ENCODE measurements at places on chromosomes 2 and 18.

- DNase-seq: no peak
Observed at GRCh38 chr2:40458271-40458794, 6.4 kb upstream of the SLC8A1 start.

DNA sequence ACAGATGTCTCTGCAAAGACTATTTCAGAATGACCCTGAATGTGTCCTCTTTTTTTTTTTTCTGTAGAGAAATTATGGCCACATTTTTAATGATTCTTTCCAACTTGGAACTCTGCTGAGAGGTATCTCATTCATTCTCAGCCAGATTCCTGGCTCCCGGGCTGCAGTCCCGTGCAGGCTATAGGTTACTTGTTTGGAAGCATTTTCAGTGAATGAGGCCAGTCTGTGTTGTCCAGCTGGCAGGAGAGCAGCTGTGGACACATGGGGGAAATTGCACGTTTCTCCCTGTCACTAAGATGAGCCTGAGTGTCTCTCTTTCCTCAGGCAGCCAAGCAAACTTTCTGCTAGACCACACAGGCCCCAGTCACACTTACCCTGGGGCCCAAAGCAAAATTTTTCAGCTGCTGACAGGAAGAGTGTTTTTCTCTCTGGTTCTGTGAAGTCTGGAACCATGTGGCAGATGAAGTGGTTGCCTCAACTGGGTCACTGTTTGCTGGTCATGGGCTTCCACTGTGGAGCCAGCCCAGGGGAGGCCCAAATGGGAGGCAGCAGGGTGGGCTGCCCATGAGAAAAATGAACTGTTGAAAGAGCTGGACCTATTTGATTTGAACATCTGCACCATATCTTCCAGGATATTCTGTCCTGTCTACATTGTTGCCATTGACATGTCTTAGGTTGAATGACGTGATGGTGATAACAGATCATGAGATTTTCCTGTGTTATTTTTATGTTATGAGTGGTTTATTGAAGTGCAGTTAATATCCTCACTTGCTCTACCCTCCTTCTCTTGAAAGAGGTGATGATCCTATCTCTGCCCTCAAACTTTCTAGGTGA is 431.2 kb downstream of the LPIN1 start:
- no peak for DNase-seq

DNA sequence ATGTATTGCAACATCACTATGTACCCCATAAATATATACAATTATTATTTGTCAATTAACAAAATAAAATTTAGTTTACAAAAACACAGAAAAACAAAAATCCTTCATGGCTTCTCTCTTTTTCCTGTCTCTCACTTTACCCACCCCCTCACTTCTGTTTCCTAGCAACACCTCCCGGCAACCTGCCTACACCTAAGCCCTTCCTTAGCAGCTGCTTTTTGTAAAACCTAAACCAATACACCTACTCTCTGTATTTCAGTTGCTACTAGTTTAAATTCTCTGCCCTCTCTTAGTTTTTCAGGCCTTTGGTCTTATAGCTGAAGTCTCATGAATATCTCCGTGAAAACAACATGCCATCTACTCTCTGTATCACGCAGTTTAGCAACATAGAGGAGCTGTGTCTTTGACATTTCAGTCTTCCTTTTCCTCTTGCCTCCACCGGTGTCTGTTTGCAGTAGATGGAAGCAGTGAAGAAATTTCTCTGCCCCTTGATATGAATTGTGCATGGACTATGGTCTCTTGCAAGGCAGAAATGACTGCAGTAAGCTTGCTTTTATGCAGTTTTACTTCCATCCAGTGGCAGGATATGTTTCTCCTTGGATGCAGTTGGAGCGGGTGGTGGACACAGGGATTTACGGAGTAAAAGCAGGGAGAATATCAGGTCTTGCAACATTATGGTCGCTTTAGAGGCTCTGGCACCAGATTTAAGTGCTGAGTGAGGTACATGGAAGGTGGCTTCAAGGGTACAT is 42.0 kb upstream of the ZDBF2 start:
- DNase-seq: no peak

DNA sequence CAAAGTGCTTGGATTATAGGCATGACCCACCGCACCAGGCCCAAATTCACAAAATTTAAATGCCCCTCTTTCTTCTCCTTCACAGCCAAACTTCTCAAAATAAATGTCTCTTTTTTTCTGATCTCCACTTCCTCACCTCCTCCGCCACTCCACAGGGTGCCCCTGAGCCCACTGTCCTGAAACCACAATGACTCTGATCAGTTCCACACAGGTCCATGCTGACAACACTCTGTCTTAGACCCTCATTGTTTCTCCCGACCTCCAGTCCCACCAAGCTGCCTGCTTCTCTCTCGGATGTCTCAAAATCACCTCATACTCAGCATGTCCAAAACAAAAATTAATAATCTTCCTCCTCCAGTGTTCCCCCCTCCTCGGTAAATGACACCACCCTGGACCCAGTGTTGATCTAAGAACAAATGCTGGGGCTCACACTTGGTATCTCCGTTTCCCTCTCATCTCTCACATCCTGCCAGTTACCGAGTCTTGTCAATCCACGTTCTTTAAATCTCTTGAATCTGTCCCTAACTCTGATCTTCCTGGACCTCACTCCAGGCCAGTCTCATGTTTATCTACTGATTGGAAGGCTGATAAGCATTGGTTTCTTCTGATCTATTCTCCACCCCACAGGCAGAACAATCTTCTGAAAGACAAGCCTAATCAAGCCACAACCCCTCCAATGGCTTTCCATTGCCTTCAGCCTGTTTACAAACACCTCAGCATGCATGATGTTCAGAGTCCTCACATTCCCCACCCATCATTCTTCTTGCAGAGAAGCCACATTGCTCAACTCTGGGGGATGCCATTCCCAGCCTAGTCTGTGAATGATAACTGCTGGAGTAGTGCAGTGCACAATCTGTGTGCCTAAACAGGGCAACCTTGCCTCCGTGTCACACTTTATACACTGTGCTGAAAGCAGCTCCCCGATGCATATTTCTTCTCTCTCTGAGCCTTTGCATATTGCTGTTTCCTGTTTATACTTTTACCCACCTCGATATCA is 12.4 kb upstream of the ANKRD44 start:
- no peak for DNase-seq

DNA sequence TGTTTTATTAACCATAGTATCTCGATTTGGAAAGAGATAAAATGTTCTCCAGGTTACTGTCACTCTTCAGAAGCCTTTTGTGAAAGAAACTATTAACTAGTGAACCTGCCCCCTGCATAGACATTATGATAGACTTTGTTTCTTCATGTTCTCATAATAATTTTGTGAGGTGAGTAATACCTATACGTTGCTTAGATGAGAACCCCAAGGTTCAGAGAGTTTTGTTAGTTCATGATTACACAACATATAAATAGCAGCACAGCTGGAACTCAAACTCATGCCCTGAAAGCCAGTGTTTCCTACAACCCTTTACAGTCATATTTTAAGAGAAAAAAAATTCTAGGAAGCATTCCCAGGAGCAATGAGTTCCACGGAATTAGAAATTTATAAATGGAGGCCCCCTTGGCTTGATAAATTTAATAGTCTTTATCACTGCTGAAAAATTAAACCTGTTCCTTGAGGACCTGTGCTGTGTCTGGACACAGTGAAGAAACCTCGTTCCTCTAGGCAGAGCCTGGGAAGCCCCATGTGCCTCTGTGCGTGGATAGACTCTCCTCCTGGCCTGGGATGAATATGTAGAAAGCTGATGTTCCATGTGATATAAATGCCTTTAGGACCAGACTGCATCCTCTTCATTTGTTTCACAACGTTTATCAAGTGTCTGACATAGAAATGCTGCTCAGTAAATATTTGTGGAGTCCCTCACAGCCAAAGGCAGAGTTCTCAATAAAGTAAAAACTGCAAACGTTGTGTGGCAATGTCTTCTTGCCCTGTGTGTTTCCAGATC is 1257.0 kb upstream of the GYPC start:
- no peak for DNase-seq

DNA sequence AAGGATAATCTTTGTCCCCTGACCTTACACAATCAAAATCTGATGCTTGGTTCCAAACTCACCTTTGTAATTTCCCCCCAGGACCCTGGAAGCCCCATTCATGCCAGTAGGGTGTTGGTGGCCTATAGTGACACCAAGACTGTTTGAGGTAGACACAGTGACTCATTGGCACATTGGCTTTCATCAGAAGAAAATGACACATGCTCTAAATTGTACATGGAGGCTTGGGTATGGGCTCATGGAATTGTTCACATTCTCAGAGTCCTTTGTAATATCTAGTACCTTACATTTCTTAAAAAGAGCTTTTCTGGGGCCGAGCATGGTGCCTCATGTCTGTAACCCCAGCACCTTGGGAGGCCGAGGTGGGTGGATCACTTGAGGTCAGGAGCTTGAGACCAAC is 61.2 kb upstream of the LRPPRC start:
- no peak for DNase-seq

GRCh38 chr18:72206814-72207213 is 337.3 kb downstream of the CBLN2 start:
- DNase-seq: no peak

- no peak for DNase-seq
Observed at GRCh38 chr2:15313657-15314056, 247.5 kb downstream of the NBAS start.

GRCh38 chr18:27808683-27809082 is 368.2 kb downstream of the CDH2 start:
- DNase-seq: no peak

All from T-helper 1 cell (primary cell).